ENCODE measurements at places on chromosomes 1 and 21. TPM values are rescaled to one million over a fixed set of nuclear protein-coding genes. Genes with fewer than 3 reads are reported as not detected.

The SMIM1 gene
- polyA plus RNA-seq, result 5.7 TPM

The INKA2 gene
- 59.2 TPM for polyA plus RNA-seq

The ATP1A4 gene
- polyA plus RNA-seq, result 4.0 TPM

The CACHD1 gene
- polyA plus RNA-seq, result 13.0 TPM

The SPATA1 gene
- polyA plus RNA-seq, result 1.8 TPM

The HSD3B1 gene
- not detected for polyA plus RNA-seq

The TMEM51 gene
- polyA plus RNA-seq, result 11.4 TPM

The RPAP2 gene
- 16.6 TPM for polyA plus RNA-seq

The PROK1 gene
- not detected for polyA plus RNA-seq

The GIPC2 gene
- polyA plus RNA-seq, result 0.94 TPM

The RGS13 gene
- 0.15 TPM for polyA plus RNA-seq

The COL8A2 gene
- 6.9 TPM for polyA plus RNA-seq

The GSTM1 gene
- polyA plus RNA-seq, result 50.6 TPM

The TSTD1 gene
- 30.0 TPM for polyA plus RNA-seq

The DEDD gene
- polyA plus RNA-seq, result 43.2 TPM

The ERICH3 gene
- 0.08 TPM for polyA plus RNA-seq

The LRRC71 gene
- polyA plus RNA-seq, result 0.83 TPM

The SELENBP1 gene
- 35.2 TPM for polyA plus RNA-seq

The ST6GALNAC5 gene
- polyA plus RNA-seq, result 1.9 TPM

The C8B gene
- polyA plus RNA-seq, result not detected

The FAM78B gene
- polyA plus RNA-seq, result 1.9 TPM

The ARHGAP29 gene
- polyA plus RNA-seq, result 36.1 TPM

The LRRC53 gene
- polyA plus RNA-seq, result not detected

The TRIM63 gene
- 50.3 TPM for polyA plus RNA-seq

The DNAJC16 gene
- polyA plus RNA-seq, result 16.3 TPM

The CR2 gene
- 0.08 TPM for polyA plus RNA-seq

The KDF1 gene
- not detected for polyA plus RNA-seq

The SHE gene
- 9.9 TPM for polyA plus RNA-seq

The COL6A2 gene
- 584 TPM for polyA plus RNA-seq

The TIAM1 gene
- polyA plus RNA-seq, result 11.9 TPM

The IVL gene
- 0.36 TPM for polyA plus RNA-seq

The LDLRAD1 gene
- polyA plus RNA-seq, result not detected

The OR2L2 gene
- not detected for polyA plus RNA-seq

The MNDA gene
- 3.9 TPM for polyA plus RNA-seq

The PDZK1 gene
- polyA plus RNA-seq, result 1.1 TPM

The RAB42 gene
- 7.0 TPM for polyA plus RNA-seq

The PTPN14 gene
- polyA plus RNA-seq, result 12.8 TPM

The AGMAT gene
- polyA plus RNA-seq, result 3.4 TPM

The OR6K3 gene
- not detected for polyA plus RNA-seq

The B3GALT5 gene
- 0.37 TPM for polyA plus RNA-seq

The AGBL4 gene
- polyA plus RNA-seq, result 0.22 TPM

The CLIC6 gene
- polyA plus RNA-seq, result not detected

The FAM72B gene
- 3.1 TPM for polyA plus RNA-seq

The SPRR2D gene
- polyA plus RNA-seq, result not detected

The GUCA2A gene
- not detected for polyA plus RNA-seq

The EVA1B gene
- 34.8 TPM for polyA plus RNA-seq

The ADGRL4 gene
- 19.2 TPM for polyA plus RNA-seq

The ELAPOR1 gene
- 0.27 TPM for polyA plus RNA-seq

The FMO2 gene
- polyA plus RNA-seq, result 1.1 TPM

The NMNAT2 gene
- polyA plus RNA-seq, result 0.85 TPM

The LCE2C gene
- polyA plus RNA-seq, result not detected

The MMP23B gene
- polyA plus RNA-seq, result 38.1 TPM

The CD5L gene
- polyA plus RNA-seq, result not detected

The BROX gene
- 23.5 TPM for polyA plus RNA-seq

The RORC gene
- polyA plus RNA-seq, result 11.8 TPM

The NUP210L gene
- not detected for polyA plus RNA-seq

The SYF2 gene
- 54.1 TPM for polyA plus RNA-seq

The ADAMTS1 gene
- polyA plus RNA-seq, result 15.0 TPM

The NPHP4 gene
- 5.1 TPM for polyA plus RNA-seq
